ENCODE measurements at places on chromosomes 5 and 9.

GRCh38 chr9:114720086-114720676 lies 38.2 kb upstream of the TEX48 start:
- DNase-seq = no peak

DNA sequence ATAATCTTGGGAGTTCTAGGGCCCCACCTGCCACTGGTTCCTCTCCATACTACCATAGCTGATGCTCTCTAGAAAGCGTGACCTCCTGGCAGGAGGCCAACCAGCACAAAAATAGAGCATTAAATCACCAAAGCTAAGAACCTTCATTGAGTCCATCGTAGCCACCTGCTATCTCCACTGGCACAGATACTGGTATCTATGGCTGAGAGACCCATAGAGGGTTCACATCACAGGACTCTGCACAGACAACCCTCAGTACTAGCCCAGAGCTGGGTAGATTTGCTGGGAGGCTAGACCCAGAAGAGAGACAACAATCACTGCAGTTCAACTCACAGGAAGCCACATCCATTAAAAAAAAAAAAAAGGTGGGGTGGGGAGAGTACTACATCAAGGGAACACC lies 509.1 kb downstream of the DTWD2 start:
- DNase-seq = no peak

- DNase-seq = no peak
These were observed 1336.1 kb upstream of the CDH9 start for GRCh38 chr5:28374492-28374967.

DNA sequence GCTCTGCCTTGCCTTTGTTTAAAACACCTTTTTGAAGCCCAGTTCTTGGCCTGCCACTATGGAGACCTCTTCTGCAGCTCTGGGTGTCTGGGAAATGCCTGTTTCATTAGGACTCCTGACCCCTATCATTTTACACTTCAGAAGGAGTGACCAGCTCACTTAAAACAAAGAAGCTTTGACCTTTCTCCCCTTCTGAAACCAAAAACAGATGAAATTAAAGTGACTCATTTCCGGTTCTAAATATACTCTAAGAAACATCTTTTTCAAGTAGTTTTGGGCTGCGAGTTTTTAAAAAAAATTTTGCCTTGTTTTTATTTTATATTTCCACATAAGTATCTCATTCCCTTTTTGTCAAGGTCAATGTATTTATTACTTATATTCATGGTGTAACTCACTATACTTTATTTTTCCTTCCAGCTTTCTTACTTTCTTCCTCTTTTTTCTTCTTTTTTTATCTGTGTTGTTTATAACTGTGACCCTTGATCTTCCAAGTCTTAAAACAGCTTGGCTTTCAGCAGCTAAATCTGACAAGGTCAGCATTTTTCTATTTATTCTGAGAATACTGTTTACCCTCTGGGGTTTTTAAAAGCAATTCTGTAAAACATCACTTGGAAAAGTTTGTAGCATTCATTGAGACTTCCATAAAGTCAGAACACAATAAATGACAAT lies 672.9 kb downstream of the NR2F1-AS1 start:
- no peak for DNase-seq

DNA sequence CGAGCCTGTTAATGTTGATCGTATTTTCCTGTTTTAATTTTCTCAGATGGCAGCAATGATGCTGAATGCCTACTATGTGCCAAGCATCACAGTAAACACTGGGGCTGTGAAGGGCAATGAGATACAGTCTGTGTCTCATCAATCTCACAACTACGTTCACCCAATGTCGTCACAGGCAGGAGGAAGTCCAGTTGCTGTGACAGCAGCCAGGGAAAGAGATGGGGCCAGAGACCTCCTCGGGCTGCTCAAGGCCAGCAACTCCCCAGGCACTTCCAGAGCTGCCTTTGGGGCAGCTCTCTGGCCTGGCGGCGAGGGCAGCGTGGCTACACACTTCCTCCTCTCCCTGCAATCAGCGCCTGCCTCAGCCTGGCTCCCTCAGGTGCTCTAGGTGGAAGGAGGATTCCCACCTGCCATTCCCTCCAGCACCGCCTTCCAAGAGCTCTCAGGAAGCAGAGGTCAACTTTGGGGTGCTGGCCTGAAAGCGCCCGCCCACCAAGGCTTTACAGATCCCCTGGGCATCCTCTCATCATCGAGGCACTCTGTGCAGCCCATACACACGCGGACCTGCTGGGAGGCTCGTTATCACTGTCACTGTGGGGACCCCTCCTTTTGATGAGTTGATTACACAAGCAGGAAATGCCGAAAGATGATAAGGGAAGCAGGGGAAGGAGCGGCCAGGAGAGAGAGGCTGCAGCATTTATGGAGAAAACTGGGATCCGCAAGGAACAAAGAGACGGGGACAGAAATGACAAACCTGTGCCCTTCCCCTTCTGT lies 159.2 kb downstream of the ZDHHC21 start:
- DNase-seq = no peak

DNA sequence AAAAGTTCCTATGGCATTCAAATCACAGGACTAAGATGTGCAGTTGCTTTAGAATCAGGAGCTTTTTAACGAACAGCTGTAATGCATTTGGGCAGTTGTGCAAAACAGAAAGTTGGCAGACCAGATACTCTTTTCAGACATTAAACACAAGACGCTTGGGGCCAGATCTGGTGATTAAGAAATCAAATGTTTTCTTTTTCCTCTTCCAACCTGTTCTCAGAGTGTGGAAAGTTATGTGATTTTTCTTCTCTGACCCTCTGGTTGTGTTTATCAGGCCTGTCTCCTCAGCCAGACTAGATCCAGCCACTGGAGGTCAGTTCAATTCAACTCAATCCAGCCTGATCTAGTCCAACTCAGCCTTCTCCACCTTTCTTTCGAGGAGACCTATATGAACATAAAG lies 298.5 kb upstream of the PCSK5 start:
- no peak for DNase-seq

DNA sequence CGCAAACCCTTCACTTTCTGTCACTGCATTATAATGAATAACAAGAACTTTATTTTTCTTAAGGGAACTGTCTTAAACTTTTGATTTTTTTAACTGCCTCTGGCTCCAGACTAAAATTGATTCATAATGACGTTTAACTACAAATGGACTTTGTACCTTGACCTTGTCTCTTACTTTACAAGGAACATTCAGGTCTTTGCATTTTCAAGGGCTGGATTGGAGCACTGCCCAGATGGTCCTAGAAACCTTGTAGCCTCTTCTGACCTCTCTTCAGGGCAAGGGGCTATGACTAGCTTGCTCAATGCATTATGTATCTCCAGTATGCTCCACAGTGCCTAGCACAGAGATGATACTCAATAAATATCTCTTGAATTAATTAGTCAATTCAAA lies 612.6 kb upstream of the CLINT1 start:
- no peak for DNase-seq
